NB4 (cell line): ENCODE measurements at places on chromosomes 1 and 21.

GRCh38 chr1:6059866-6060265 lies 14.2 kb downstream of the KCNAB2 start:
- no peak for DNase-seq

GRCh38 chr1:171972846-171973245 lies 131.5 kb downstream of the DNM3 start:
- DNase-seq = no peak

DNA sequence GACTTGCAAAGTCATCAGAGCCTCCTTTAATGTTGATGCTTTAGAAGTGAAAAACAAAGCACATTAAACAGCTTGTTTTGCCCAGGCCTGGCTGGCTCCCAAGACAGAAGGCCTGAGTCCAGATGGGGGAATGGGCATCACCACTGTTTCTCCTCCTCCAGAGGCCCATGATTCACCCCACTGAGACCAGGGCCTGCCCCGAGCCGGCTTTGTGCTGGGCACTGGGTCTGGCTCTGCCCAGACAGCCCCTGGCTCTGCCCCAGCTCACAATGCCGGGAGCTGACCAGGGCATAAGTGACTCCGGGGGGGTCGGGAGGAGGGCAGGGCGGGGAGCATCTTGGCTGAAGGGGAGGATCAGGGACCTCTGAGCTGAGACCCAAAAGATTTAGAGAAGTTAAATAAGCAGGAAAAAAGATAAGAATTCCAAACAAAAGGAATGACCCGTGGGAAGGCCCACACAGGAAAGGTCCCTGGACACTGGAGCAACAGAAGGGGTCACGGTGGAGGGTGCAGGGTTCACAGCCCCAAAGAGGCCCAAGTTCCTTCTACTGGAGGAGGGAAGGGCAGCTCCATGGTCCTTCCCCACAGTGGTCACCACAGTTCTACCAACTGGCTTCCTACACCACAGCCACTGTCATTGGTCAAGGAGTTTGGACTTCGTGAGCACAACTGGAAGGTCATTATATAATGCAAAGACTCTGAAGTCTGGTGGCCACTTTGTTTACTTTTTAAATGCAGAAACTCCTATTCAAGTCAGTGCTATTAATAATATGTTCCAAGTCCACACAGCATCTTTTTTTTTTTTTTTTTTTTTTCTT lies 5.5 kb downstream of the C2CD2 start:
- DNase-seq = no peak

DNA sequence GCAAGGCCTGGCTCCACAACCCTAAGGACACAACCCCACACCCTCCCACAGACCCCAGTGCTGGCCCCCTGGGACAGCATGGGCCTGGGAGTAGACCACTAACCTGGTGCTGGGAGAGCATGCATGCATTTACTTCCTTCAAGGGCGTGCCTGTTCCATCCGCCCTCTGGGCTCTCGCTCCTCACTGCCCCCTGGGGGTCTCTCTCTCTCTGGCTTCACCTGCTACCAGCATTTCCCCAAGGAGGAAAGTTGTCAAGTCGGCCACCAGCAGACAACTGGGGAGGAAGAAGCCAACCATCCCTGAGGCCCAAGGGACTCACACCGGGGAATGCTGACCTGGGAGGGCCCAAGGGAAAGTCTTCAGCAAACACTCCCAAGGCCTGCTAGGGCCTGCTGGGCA lies 6.5 kb downstream of the LRP8 start:
- DNase-seq = peak; percentile 51

- DNase-seq = no peak
Observed at GRCh38 chr1:103084181-103084580, 24.1 kb downstream of the COL11A1 start.

DNA sequence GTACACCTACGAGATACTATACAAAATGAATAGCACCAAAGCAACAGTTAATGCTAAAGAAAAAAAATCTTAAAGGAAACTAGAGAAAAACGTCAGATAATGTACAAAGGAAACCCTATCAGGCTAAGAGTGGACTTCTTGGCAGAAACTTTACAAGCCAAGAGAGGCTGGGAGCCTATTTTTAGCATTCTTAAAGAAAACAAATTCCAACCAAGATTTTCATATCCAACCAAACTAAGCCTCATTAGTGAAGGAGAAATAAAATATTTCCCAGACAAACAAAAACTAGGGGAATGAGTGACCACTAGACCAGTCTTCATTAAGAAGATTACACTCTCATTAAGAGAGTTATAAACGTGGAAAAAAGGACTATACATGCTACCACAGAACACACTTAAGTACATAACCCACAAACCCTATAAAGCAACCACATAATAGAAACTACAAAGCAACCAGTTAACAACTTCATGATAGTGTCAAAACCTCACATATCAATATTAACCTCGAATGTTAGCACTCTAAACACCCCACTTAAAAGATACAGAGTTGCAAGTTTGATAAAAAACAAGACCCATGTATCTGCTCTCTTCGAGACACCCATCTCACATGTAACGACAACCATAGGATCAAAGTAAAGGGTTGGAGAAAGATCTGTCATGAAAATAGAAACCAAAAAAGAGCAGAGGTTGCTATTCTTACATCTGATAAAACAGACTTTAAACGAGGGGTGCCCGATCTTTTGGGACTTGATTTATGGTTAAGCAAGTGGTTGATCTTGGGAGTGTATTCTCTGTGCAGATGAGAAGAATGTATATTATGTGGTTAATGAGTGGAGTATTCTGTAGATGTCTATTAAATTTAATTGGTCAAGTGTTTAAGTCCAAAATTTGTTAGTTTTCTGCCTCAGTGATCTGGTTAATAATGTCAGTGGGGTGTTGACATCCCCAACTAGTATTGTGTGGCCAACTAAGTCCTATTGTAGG lies 1301.4 kb downstream of the PLA2G4A start:
- DNase-seq = no peak

DNA sequence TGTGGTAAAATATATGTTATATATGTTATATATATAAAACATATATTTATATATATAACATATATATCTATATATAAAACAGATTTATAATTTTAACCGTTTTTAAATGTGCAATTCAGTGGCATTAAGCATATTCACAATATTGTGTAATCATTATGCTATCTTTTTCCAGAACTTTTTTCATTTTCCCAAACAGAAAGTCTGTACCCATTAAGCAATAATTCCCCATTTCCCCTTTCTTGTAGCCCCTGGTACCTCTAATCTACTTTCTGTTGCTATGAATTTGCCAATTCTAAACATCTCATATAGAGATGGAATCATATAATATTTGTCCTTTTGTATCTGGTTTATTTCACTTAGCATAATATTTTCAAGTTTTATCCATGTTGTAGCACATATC lies 10.7 kb upstream of the ARHGEF11 start:
- no peak for DNase-seq

DNA sequence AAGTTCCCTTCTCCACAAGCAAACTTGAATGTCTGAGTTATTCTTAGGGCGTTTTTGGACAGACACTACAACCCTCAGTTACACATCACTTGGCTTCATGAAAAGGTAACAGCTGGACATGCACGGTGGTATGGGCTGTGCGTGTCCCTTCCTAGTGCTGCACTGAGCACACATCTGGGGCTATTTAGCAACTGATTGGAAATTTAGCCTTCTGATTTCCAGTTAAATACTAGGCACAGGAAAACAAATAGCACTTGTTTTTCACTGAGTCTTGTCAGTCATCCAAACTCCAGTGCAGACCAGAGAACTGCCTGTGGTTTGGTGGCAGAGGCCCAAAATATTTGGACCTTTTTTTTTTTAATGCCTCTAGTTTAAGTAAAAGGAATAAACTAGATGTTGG lies 134.7 kb downstream of the TGFBR3 start:
- no peak for DNase-seq

DNA sequence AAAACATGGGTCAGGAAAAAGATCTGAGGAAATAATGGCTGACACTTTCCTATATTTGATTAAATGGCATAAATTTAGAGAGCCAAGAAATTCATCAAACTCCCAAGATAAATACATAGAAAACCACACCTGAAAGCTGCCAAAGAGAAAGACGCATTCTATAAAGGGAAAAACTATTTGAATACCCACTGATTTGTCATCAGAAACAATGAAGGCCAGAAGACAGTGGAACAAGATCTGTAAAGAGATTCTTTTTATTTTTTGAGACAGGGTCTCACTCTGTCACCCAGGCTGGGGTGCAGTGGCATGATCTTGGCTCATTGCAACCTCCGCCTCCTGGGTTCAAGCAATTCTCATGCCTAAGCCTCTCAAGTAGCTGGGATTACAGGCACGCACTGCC lies 17.4 kb downstream of the SDE2 start:
- no peak for DNase-seq

- DNase-seq = no peak
Observed at GRCh38 chr21:43728154-43728466, 9.2 kb downstream of the PDXK start.

DNA sequence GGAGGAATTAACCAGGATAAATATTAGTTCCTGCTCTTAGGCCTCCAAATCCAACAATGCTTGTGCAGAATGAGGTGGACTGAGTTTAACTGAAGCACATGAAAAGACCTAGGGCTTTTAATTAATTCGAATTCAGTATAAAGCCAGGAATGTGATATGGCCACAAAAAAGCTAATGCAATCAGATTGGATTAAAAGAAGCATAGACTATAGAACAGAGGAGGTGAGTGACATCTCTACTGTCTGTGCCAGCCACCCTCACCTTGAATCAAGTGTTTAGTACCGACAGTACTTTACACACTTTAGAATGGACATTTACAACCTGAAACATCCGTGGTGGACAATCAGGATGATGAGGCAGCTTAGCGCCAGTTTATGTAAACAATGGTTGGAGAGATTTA lies 62.1 kb downstream of the CNIH3 start:
- no peak for DNase-seq

- peak; percentile 34 for DNase-seq
Observed at GRCh38 chr1:211829343-211830054, 1.1 kb downstream of the LPGAT1 start.

DNA sequence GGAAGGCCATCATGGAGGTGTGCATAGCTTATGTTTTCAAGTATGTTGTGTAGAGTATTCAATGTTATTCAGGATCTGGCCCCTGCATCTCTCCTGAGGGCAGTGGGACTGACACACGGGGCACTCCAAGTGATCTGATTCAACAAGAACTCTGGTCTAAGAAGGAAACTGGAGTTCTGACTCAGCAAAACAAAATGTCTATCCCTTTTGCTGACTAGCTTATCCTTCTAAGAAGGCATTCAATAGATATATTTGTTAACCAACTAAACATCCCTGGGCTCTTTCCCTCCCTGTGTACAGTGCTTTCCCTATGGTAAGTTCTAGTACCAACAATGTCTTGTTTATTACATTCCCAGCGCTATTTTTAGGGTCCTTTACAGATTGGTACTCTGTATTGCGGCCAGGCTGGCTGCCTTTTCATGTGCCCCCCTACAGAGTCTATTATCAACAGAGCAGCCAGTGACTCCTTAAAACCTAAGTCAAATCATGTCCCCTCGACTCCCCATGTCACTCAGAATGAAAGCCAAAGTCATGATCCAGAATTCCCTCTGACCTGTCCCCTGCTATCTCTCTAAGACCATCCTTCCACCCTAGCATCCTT lies 304.9 kb downstream of the KCNH1 start:
- no peak for DNase-seq

GRCh38 chr1:75035536-75035935 lies 98.7 kb upstream of the LHX8 start:
- no peak for DNase-seq

- DNase-seq = no peak
Observed at GRCh38 chr1:38223391-38223790, 176.8 kb upstream of the POU3F1 start.

GRCh38 chr1:48760857-48761256 lies 15.8 kb downstream of the BEND5 start:
- DNase-seq = no peak

DNA sequence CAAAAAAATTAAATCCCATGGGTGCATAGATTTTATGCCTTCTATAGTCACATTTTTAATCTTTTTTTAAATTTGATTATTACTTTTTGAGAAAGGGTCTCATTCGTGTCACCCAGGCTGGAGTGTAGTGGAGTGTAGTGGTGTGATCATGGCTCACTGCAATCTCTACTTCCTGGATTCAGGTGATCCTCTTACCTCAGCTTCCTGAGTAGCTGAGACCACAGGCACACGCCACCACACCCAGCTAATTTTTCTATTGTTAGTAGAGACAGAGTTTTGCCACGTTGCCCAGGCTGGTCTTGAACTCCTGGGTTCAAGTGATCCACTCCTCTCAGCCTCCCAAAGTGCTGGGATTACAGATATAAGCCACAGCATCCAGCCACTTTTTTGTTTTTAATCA lies 10.4 kb downstream of the CBR3 start:
- DNase-seq = no peak

DNA sequence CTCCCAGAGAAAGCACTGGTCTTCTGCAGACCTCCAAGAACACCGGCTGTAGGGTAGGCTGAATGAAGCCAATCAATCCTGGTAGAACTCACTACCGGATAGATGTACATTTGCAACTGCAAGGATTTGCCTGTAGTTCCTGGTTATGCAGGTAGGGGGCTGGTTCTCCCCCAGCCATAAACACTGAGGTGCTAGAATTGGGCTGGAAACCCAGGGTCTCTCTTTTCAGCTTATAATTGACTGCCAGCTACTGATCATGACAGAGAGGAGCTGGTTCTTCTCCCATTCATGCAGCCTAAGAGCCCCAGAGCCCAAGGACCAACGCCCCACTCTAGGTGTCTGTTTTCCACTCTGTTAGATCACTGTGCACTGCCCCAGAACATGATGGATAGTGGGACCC lies 21.5 kb upstream of the MTARC2 start:
- DNase-seq = no peak

GRCh38 chr1:27149762-27150113 lies 5.2 kb downstream of the SLC9A1 start:
- DNase-seq = no peak

DNA sequence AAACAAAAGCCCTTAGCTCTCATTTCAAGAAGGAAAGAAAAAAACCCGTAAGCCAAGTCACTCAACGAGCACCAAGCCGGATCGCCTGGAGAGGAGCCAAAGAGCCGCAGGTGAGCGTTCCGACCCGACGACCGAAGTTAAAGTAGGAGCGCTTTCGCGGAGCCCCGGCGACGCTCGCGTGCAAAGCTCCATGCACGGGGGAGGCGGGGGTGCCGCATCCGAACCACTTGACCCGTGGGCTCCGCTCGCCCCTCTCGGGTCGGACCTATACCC lies 382 bp downstream of the GPBP1L1 start:
- peak; percentile 56 for DNase-seq

DNA sequence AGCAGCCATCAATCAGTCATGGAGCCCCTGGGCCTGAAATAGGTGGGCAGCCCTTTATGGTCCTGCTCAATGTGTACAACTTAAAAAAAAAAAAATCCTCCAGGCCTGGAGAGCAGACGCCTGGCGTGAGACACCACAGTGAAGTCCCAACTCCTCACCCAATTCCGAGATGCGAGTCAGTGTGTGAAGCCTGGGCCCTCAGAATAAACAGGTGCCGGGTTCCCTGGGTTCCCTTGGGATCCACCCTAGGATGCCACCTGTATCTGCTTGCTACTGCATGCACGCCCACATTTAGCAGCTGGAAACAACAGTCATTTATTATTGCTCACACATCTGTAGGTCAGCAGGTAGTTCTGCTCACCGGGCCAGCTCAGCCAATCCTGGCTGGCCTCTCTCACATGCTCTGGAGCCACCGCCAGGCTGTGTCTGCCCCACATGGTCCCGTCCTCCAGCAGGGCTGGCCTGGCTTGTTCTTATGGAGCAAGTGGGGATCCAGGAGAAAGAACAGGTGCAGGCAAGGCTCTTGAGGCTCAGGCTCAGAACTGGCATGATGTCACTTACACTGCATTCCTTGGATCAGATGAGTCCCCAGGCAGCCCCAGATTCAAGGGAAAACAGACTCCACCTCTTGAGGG lies 172.7 kb downstream of the NPHP4 start:
- DNase-seq = no peak

- no peak for DNase-seq
Observed at GRCh38 chr1:116311756-116312680, 61.0 kb upstream of the ATP1A1 start.

GRCh38 chr1:52530563-52531144 lies 22.2 kb downstream of the TUT4 start:
- DNase-seq = no peak
